ENCODE measurements at places on chromosomes 2 and 18.

DNA sequence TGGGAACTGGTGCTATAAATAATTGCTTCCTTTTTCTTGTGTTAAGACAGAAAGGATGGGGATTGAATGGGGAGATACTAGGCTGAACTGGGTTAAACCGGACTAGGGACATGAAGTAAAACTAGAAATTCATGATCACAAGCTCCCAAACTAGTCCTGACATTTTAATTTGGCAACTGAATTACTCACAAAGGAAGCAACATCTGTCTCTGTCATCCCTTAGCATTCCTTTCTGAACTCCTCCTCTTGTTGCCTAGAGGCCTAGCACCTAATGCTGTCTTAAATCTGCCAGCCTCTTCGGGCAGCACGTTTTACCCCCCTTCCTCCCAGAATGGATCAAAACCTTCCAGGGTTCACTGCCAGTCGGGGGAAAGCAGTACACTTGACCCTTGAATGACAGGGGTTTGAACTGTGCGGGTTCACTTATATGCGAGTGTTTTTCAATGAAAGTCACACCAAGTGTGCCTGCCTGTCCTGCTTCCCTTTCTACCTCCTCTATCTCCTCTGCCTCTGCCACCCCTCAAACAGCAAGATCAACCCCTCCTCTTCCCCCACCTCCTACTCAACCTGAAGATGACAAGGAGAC lies 8.2 kb downstream of the KCTD1 start:
- no peak for DNase-seq

DNA sequence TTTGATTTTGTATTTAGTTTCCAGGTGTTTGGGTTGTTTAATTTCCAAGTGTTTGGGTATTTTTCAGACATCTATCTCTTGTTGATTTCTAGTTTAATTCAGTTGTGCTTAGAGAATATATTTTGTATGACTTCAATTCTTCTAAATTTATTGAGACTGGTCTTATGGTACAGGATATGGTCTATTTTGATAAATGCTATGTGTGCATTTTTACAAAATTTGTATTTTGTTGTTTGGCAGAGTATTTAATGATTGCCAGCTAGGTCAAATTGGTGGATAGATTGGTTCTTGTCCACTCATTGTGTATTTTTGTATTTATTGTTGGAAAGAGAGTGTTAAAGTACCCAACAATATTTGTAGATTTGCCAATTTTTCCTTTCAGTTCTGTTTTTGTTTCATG lies 23.7 kb upstream of the LAMA1 start:
- DNase-seq: no peak

DNA sequence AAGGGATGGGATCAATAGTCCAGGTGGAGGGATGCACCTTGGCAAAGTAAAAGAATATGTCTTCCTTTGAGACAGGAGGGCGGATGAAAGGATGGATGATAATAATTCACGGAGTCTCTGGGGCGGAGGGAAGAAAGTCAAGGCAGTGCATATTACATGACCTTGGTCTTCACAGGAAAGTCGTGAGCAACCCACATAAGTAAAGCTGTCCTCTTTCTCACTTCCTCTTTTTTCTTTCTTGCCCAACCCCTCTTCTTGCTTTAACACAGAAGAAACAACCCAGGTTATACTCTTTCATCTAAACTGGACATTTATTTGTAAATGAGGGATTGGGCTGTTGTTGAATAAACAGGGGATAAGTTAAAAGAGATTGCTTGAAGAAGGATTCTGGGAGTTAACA lies 168.7 kb upstream of the SKOR2 start:
- no peak for DNase-seq

- no peak for DNase-seq
Measured at GRCh38 chr2:37830636-37831035, 94.5 kb upstream of the RMDN2 start.

- DNase-seq: no peak
Measured at GRCh38 chr2:195711478-195711877, 54.5 kb downstream of the SLC39A10 start.

DNA sequence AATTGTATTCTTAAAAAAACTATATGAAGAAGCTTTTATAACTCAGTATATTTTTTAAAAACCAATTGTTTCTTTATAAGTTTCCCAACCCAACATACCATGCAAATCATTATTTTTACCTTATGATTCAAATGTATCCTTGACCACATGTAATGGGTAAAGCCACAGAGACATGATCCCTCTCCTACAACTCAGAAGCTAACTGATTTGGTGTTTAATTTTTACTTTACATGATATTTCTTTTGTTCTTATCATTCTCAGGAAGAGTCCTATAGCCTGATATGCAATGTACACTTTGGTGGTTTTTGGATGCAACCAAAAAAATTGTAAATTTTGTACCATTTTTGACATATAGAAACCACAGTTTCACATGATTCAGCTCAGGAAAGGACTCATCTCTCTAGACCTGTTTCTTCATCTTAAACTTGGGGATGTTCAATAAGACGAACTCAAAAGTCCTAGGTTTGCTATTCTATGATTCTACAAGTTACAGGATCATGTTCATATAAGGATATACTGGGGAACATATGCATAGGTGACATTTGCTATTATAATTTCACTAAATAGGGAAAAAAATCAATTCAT lies 85.2 kb upstream of the RBBP8 start:
- no peak for DNase-seq

- no peak for DNase-seq
Measured at GRCh38 chr2:40480596-40480995, 28.7 kb upstream of the SLC8A1 start.

DNA sequence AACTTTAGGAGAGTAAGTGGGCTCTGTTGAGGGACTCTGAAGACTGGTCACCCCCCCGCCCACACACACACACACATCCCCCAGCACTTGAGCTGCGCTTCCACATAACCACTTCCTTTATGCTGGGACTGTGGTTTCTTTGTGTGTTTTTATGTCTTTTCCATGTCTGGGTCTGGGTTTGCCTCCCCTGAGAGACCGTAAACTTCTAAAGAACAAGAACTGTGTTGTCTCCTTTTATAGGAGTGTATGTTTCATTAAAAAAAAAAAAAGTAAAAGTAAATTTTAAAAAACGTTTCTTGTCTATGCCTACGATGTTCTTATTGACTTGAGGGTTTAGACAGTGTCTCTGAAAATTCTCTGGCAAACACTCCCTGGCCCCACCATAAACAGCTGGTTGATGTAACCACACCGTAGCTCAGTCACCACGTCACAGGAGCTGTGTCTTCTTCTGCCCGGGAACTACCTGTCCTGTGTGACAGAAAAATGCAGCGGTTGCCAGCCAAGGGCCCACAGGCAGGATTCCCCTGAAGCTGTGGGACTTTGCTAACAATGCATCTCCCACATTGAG lies 68.0 kb downstream of the KLHL29 start:
- DNase-seq: no peak

DNA sequence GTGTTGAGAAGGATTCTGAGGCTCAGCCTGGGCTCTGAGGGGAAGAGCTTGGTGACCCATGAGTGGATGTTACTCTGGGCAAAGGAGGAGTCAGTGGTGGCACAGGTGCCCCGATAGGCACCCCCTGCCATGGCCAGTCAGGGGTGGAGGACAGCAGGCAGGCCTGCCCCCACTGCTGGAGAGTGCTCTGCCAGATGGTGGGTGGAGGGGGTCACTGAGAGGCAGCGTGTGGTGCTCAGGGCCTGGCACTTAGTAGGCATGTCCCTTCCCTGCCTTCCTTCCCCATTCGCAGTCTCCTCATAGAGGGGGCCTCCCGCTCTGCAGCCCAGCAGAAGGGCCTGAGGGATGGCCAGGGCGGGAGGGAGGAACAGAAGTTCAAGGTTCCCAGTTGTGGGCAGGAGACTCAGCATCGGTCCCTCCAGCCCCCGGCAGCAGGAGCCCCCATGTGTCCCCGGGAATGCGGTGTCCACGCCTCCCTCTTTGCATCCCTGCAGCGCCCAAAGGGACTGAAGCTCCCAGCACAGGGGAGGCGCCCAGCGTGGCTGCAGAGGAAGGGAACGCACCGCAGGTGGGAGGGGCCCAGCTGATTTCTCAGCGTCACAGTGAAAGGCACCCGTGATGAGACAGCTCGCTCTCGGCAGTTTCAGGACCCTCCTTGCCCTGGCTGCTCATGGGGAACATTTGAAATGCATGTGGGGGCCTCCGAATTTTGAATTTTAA lies 5.7 kb upstream of the SNED1 start:
- no peak for DNase-seq

GRCh38 chr18:59938676-59939075 lies 38.9 kb downstream of the PMAIP1 start:
- no peak for DNase-seq

- no peak for DNase-seq
Measured at GRCh38 chr18:69205925-69206324, 194.8 kb upstream of the DOK6 start.

DNA sequence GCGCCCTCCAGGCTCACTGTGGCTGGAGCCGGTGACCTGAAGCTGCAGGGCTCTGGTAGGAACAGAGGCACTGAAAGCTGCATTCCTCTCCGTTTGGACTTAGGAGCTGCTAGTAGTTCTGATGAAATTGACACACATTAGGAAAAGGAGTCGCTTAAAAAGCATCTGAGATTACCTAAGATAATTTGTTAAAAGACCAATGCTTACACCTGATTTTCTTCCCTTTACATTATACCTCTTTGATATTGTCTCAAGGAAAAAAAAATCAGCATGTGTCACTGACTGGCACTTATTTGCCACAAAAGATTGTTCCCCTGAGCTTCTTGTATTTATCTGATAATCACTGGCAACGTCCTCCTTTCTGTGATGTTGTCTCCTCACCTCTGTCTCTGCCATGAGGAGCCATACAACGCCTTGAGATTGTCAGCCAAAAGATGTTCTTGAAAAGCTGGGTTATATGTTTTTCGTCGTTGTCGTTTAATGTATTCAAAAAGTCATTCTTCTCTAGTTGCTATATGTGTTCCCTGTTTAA lies 618 bp upstream of the CHN1 start:
- no peak for DNase-seq

DNA sequence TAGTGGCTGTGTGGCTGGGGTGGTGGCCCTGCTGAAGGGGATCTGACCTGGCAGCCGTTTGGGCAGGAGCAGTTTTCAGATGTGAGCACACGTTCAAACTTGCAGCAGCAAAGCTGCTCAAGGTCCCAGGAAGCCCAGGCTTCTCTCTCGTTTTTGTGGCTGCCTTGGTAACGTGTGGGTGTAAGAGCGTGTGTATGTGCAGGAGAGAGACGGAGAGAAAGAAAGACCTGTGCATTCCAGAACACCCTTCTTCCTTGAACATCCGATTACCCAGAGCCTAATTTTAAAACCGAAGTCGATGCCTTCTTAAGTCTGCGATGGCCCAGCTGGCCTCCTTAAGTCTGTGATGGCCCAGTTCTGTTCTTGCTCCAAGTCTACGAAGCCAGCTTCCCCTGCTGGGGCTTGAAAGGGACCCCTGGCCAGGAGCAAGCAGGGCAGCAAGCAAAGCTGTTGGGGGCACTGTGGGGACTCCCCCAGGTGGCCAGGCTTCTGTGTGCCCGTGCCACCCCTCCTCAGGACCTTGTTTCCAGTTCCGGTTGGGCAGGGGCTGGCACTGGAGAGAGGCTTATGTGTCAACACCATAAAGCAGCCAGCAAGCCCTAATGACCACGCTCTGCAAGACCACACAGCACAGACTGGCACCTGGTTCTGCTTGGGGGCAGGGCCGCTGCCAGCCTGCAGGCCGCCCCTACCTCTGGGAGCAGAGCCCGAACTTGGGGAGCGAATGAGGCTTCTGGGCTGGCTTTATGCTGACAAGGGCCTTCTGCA lies 55.8 kb upstream of the ALPP start:
- DNase-seq: no peak

GRCh38 chr2:218962859-218963492 lies 3.5 kb downstream of the CDK5R2 start:
- no peak for DNase-seq

GRCh38 chr18:36744261-36744876 lies 84.4 kb downstream of the TPGS2 start:
- DNase-seq: no peak

- DNase-seq: no peak
Measured at GRCh38 chr2:233553366-233553765, 13.2 kb downstream of the USP40 start.

GRCh38 chr2:22359071-22359672 lies 1025.8 kb upstream of the KLHL29 start:
- DNase-seq: no peak

DNA sequence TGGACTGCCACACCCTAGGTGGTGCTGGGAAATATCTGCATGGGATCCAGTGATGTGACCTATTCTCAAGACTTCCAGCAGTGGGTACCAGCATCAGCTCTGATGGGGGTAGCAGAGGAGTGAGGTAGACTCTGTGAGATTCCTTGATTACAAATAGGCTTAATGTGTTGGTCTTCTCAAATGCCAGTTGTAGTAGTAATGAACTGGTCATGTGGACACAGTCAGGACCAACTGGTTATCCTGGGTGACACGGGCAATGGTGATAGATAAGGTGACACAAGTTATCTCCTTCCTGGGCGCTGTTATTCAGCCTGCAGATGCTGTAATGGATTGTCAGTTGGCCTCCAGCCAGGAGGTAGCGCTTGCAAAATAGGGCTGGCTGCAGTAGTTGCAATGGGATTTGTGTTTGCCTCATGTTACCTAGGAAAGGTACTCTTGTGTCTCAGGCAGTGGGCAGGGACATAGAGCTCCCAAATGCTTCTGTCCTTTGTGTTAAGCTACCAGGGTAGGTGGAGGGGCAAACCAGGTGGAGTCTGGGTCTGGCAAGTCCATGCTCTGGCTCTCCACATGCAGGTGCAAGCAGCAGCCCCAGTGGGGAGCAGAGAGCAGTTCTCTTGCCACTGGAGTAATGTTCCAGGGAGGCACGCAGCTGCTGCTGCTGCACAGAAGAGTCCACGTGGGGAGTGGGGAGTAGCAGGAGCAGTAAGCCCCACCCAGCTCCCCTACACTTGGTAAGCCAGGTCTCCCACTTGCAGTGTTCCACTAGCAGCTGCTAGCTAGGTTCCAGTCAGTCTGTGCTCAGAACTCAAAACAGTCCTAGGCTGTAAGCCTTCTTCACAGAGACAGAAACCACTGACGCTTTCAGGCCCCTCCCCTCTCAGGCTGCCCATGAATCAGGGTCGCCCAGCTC lies 505.4 kb upstream of the DDX18 start:
- DNase-seq: no peak

DNA sequence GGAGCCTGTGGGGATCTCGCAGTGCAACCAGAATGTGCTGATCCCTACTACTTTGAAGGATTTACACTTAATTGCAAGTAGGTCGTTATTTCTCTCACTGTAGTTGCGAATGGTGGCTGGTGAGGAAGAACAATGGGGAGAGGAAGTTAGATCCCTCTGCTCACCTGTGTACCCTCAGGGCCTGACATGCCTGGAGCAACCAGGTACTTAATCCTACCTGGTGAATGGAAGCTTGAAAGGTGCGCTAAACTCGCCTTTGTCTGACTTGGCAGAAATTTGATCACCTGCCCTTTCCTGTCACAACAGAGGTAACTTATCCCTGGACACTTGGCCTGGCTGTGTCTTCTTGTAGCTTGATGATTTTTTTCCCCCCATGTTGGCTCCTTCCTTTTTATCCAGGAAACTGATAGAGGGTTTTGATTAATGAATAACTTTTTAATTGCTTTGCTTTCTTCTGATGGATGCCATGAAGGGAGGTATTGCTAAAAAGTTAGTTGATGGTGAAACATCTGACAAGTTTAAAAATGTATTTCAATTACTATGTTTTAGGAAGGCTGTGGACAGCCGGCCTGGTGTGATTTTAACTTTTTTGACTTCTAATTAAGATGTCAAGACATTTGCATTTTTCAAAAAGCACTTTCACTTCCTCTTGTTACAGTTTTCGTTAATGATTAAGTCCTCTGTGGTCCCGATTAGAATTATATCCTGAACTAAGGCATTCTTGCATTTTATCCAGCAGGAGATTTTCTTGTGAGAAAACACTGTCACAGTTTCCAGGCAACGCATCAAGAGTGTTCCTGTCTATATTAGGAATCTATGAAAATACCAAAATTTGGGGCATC lies 9.2 kb downstream of the SGPP2 start:
- no peak for DNase-seq

GRCh38 chr2:197212344-197213262 lies 98.0 kb downstream of the ANKRD44 start:
- DNase-seq: no peak
